GM23338 (cell line): ENCODE measurements at places on chromosomes 11 and 22. TPM values are rescaled to one million over a fixed set of nuclear protein-coding genes. Genes with fewer than 3 reads are reported as not detected.
A peak's percentile ranks its signal among the peaks of the same experiment; 100 is the strongest.

GRCh38 chr11:75954039-75954438 lies 139.0 kb downstream of the UVRAG start:
- no peaks in the 10 kb centered on the region for H3K4me1 ChIP-seq
- no peak overlapping the region for H3K4me3 ChIP-seq
- DNase-seq: no peak
- H3K36me3 ChIP-seq: no peaks in the 10 kb centered on the region
- H3K27me3 ChIP-seq: no peaks in the 10 kb centered on the region

GRCh38 chr11:132743601-132744000 lies 788.7 kb downstream of the OPCML start:
- no peak for DNase-seq
- no peak overlapping the region for H3K4me3 ChIP-seq
- H3K27ac ChIP-seq: no peak overlapping the region
- H3K4me1 ChIP-seq: no peaks in the 10 kb centered on the region

- H3K4me1 ChIP-seq: no peaks in the 10 kb centered on the region
- H3K36me3 ChIP-seq: no peaks in the 10 kb centered on the region
- H3K4me3 ChIP-seq: no peak overlapping the region
- no peak for DNase-seq
- no peaks in the 10 kb centered on the region for H3K27me3 ChIP-seq
These were observed 70.7 kb downstream of the FLI1 start for GRCh38 chr11:128764424-128765095.

GRCh38 chr11:68375766-68376165 lies 63.4 kb downstream of the LRP5 start:
- no peaks in the 10 kb centered on the region for H3K4me1 ChIP-seq
- H3K27me3 ChIP-seq: no peaks in the 10 kb centered on the region
- H3K4me3 ChIP-seq: no peak overlapping the region
- no peak overlapping the region for H3K27ac ChIP-seq
- no peak for DNase-seq
- H3K36me3 ChIP-seq: no peaks in the 10 kb centered on the region

- no peak overlapping the region for H3K4me3 ChIP-seq
- H3K4me1 ChIP-seq: peaks cover 20% of the 10 kb centered on the region
- no peaks in the 10 kb centered on the region for H3K27me3 ChIP-seq
- H3K36me3 ChIP-seq: no peaks in the 10 kb centered on the region
- DNase-seq: peak; percentile 55
- no peak overlapping the region for H3K27ac ChIP-seq
These were observed 321.1 kb downstream of the MN1 start for GRCh38 chr22:27480487-27480886.

DNA sequence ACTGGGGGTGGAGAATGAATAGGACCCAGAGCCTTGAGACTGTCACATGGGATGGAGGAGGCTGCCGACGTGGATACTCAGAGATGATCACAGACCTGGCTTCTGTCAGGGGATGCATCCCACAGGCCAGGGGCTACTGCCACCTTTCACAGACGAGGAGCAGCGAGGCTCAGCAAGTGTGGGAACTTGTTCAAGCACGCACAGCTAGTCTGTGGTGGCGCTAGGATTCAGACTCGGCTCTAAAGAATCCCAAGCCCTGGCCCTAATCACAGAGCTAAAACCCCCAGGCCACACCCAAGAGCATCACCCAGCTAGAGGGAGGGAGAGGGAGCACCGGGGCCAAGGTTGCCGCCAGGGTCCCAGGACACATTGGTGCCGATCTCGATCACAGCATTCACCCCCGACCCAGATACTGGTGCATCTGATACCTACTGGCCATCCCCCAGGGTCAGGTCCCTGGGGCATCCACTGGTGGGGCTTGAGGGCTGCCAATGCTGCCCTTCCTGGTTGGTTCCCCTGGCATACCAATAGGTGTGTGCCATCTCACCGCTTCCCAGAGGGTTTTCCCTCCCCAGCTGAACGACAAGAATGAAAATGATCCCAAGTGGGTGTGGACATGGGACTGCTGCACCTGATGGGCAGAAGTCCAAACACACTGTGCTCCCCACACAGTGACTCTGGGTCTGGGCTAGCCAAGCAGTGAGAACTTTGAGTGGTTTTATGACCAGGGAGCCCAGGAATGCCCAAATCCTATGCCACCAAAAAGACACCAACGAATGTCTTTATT lies 6.2 kb downstream of the CHST1 start:
- peaks cover 20% of the 10 kb centered on the region for H3K27me3 ChIP-seq
- H3K4me3 ChIP-seq: peak overlapping the region; percentile 32; the same call in 1 of the 2 replicates

DNA sequence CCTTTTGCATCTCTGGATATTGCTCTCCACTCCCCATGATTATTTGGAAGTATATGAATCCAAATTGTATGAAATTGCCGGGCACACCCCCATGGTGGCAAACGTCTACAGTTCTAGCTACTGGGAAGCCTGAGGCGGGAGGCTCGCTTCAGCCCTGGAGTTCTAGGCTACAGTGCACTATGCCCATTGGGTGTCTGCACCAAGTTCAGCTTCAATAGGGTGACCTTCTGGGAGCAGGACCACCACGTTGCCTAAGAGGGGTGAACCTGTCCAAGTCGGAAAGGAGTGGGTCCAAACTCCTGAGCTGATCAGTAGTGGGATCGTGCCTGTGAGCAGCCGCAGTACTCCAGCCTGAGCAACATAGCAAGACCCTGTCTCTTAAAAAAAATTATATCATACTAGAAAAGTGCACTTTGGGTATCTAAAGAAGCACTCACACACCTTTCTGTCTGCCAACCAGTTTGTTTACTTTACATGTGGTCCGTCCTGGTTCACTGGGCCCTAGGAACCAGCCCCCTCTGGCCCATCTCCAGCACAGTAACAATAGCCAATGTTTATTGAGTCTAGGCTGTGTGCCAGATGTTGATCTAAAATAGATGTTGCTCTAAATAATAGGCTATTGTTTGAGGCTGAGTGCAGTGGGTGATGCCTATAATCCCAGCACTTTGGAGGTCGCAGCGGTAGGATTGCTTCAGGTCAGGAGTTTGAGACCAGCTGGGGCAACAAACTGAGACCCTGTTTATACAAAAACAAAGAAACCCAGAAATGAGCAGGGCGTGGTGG lies 16.4 kb upstream of the KAT5 start:
- no peaks in the 10 kb centered on the region for H3K36me3 ChIP-seq
- H3K27ac ChIP-seq: no peak overlapping the region
- H3K4me1 ChIP-seq: no peaks in the 10 kb centered on the region
- no peak overlapping the region for H3K4me3 ChIP-seq

DNA sequence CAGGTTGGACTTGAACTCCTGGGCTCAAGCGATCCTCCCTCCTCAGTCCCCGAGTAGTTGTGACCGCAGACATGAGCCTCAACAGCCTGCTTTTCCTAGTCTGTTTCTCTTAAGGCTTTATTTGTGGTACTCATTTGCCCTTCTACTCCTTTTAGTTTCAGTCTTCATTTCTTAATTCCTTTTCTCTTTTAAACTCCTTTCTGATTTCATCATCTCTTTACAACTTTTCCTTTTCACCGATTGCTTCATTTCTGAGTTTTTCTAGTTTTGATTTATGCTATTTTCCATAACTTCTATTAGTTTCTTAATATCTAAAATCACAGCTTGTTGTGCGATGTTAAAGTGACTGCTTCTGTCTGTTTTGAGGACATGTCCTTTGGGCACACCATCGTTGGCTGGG lies 17.3 kb upstream of the MRGPRF start:
- H3K36me3 ChIP-seq: no peaks in the 10 kb centered on the region
- no peak overlapping the region for H3K4me3 ChIP-seq
- H3K27me3 ChIP-seq: no peaks in the 10 kb centered on the region
- DNase-seq: no peak
- no peak overlapping the region for H3K27ac ChIP-seq

- H3K36me3 ChIP-seq: no peaks in the 10 kb centered on the region
- DNase-seq: no peak
- H3K27me3 ChIP-seq: no peaks in the 10 kb centered on the region
These were observed 96.6 kb downstream of the FDX1 start for GRCh38 chr11:110526323-110526722.

- peaks cover 8% of the 10 kb centered on the region; the same call in 1 of the 2 replicates for H3K4me1 ChIP-seq
- H3K27ac ChIP-seq: 0 out of 2 replicates have a peak overlapping the region, but pooled peaks have one; percentile 19
- no peaks in the 10 kb centered on the region for H3K36me3 ChIP-seq
- 0 out of 2 replicates have a peak overlapping the region, but pooled peaks have one; percentile 42 for H3K4me3 ChIP-seq
- no peaks in the 10 kb centered on the region for H3K27me3 ChIP-seq
These were observed 5.4 kb downstream of the TRABD start for GRCh38 chr22:50190941-50191741.

- peaks cover 15% of the 10 kb centered on the region; the same call in 1 of the 2 replicates for H3K36me3 ChIP-seq
- H3K27ac ChIP-seq: no peak overlapping the region
These were observed 646 bp downstream of the NCAPD3 start for GRCh38 chr11:134223121-134223520.

DNA sequence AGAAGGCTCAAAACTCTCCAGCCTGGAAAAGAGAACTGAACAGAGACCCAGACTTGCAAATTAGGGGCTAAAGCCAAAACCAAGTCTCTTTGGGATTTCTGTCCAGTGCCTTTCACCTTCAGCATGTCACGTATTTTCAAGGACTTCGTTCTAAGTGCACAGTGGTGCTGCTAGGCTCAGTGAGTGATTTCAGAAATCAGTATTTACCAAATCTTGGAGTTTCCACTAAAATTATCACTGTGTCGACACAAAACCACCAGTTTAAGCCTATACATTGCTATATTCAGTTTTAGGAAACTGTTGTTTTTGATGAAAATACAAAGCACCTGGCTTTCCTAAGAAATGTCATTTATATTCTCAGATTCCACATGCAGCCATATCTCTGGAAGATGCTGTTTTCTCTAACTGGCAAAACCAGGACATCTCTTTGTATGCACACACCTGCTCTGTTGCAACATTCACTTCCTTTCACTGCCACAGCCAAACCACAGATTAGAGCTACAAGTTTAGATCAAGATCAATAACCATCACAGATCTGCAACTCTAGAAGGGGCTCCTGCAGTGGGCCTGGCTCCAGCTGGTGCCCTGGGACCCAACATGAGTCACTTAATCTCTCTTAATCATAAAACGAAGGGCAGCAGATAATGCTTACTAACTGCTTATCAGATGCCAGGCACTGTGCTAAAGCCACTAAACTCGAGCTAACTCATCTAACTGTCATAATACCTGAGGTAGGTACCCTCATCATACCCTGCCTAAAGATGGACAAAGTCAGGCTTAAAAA lies 22.3 kb downstream of the SMCO4 start:
- H3K4me1 ChIP-seq: peaks cover 35% of the 10 kb centered on the region
- DNase-seq: no peak
- no peaks in the 10 kb centered on the region for H3K27me3 ChIP-seq
- H3K4me3 ChIP-seq: no peak overlapping the region

GRCh38 chr11:70604630-70605467 lies 206.5 kb downstream of the CTTN start:
- H3K27me3 ChIP-seq: no peaks in the 10 kb centered on the region
- H3K27ac ChIP-seq: no peak overlapping the region

DNA sequence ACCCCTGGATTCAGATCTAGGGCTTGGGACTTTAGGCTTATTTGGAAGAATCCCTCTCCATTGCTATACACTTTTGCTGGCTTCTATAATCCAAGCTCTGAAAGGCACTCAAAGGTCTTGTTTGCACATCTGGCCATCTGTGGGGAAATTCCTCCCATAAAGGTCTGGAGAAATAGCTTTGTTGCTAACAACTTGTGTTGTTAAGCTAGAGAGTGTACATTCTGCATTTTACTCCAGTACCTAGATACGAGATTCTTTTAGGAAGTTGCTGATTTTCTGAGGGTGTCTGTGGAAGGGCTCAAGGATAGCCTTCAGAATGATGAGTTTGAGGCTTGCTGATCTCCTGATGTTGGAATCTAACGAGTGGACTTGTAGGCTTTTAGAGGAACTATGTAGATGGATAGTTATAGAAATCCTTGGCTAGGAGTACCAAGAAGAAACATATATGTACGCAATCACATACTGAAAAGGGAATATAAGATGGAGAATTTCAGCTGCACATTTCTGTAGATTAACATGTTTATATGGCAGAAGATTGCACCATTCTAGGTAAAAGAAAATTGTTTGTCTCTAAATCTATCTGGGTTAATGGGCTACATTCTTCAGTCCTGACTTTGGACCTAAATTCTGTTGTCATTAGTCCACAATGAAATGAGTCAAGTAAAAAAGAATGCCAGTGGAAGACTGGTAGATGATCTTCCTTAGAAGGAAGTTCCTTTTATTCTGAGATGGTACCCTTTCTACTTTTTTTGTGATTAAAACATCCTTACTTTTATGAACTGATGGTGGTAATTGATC lies 51.0 kb downstream of the UBASH3B start:
- no peak overlapping the region for H3K4me3 ChIP-seq
- no peaks in the 10 kb centered on the region for H3K4me1 ChIP-seq
- no peak for DNase-seq
- H3K27me3 ChIP-seq: no peaks in the 10 kb centered on the region
- H3K27ac ChIP-seq: no peak overlapping the region

DNA sequence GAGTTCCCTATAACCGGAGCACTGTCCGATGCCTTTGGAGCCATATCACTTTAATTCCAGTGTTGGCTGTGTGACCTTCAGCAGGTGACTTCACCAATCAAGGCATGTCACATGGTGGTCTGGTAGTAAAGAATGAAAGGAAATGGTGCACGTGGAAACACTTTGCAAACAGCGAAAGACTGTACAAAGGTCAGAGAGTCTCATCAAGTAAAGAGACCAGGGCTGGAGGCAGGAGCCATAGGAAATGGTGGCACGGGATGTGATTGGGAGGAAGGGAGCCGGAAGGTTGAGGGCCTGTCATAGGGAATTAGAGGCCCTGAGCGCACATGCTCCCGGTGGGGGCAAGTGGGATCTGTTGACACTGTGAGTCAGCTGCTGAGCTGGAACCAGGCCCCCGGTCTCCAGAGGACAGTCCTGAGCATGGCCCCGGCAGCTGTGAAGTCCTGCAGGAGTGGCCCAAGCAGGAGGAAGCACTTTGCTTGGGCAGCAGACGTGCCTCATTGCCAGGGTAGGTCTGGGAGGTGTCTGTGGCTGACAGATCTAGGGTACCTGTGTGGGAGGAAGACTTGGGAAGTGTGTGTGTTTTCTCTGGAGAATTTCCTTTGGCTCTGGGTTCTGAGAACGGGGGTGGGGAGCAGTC lies 2.0 kb downstream of the DAGLA start:
- peaks cover 5% of the 10 kb centered on the region; the same call in 1 of the 2 replicates for H3K4me1 ChIP-seq
- H3K27ac ChIP-seq: no peak overlapping the region
- H3K27me3 ChIP-seq: peaks cover 12% of the 10 kb centered on the region
- no peak for DNase-seq
- no peak overlapping the region for H3K4me3 ChIP-seq

- H3K36me3 ChIP-seq: no peaks in the 10 kb centered on the region
- no peak overlapping the region for H3K4me3 ChIP-seq
- H3K27ac ChIP-seq: no peak overlapping the region
- no peak for DNase-seq
- H3K27me3 ChIP-seq: no peaks in the 10 kb centered on the region
- H3K4me1 ChIP-seq: peaks cover 9% of the 10 kb centered on the region; the same call in 1 of the 2 replicates
These were observed 47.1 kb downstream of the EHF start for GRCh38 chr11:34667810-34668582.

GRCh38 chr22:31944700-31945442 lies 536 bp downstream of the YWHAH start:
- peak overlapping the region; percentile 100 for H3K4me3 ChIP-seq
- H3K36me3 ChIP-seq: peaks cover 25% of the 10 kb centered on the region
- peaks cover 21% of the 10 kb centered on the region for H3K4me1 ChIP-seq
- peak; percentile 63 for DNase-seq
- peak overlapping the region; percentile 93 for H3K27ac ChIP-seq

GRCh38 chr11:75510004-75510722 lies 15.6 kb downstream of the GDPD5 start:
- no peaks in the 10 kb centered on the region for H3K27me3 ChIP-seq
- no peak overlapping the region for H3K4me3 ChIP-seq
- H3K27ac ChIP-seq: no peak overlapping the region

C11orf86 gene
- total RNA-seq: 0.21 TPM in 1 of 2 replicates, not detected in the other

FJX1 gene
- total RNA-seq: 16.1 and 18.4 TPM in 2 replicates

CCDC15 gene
- 3.3 and 8.0 TPM in 2 replicates for total RNA-seq

APOBEC3B gene
- total RNA-seq: 5.9 and 7.0 TPM in 2 replicates

ZNF280A gene
- total RNA-seq: not detected in 2 replicates

SRRD gene
- total RNA-seq: 17.8 and 34.4 TPM in 2 replicates

LRRC56 gene
- 0.54 and 0.87 TPM in 2 replicates for total RNA-seq

MGAT3 gene
- 10.2 and 13.1 TPM in 2 replicates for total RNA-seq

CCDC188 gene
- not detected in 2 replicates for total RNA-seq

ASPHD2 gene
- 9.3 and 10.0 TPM in 2 replicates for total RNA-seq

PAK1 gene
- total RNA-seq: 143 and 175 TPM in 2 replicates
